Mucosa of descending colon (tissue), 3 donors: ENCODE measurements at places on chromosomes 12 and 14. TPM values are rescaled to one million over a fixed set of nuclear protein-coding genes. Genes with fewer than 3 reads are reported as not detected.

GRCh38 chr14:26286081-26286912, 311.5 kb downstream of the NOVA1 start:
- DNase-seq: no peak

GRCh38 chr12:77299910-77300669, 234.7 kb upstream of the E2F7 start:
- DNase-seq: no peak

DNA sequence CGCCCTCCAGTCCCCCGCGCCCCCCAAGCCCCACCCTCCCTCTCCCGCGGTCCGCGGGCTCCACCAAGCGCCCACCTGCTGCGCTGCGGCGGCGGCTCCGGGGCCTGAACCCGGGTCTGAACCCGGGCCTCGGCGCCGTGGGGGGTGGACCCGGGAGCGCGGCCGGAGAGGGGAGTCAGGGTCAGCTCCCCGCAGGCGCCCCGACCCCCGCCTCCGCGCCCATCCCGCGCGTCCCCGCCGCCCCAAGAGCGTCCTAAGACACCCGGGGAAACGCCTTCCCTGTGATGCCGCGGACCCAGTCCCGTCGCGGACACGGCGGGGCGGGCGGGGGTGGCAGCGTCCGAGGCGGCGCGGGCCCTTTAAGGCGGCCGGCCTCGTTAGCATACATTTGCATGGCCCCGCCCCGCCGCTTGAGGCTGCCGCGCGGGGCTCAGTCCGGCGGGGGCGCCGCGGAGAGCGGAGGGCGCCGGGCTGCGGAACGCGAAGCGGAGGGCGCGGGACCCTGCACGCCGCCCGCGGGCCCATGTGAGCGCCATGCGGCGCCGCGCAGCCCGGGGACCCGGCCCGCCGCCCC, at the start of gene MMP17:
Gene MMP17 (plus strand): TSS at position 433 of the 574 bp plus-strand sequence. CDS start 102 bp downstream, at position 535.
- no peak for DNase-seq

- DNase-seq: peak; percentile 52
Measured at GRCh38 chr14:75427126-75427481, 718 bp upstream of the JDP2 start.

DNA sequence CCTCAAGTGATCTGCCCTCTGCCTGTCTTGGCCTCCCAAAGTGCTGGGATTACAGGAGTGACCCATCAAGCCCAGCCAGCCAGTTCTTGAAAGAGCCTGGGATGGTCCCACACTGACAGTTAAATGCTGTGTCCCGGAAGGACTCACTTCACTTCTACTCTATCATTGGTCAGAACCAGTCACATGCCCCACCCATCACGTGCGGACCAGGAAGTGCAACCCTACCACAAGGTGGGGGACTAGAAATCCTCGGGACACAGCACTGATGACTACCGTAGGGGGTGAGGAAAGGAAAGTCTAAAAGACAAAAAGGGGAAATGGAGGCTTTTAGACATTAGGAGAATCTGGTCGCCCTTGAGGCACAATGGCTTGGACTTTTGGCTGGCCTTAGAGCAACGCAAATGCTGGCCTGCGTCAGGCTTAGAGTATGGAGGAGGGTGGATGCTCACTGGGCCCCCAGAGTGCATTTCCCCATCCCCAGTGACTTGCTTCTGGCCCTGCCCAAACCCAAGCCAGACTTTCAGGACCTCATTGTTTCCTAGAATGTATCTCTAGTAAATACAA, 207.7 kb downstream of the TTC8 start:
- DNase-seq: no peak

The GLIPR1 gene
- total RNA-seq: 3.8 TPM

- peak; percentile 53 for DNase-seq
Measured at GRCh38 chr14:69152181-69152901, 578 bp downstream of the DCAF5 start.

DNA sequence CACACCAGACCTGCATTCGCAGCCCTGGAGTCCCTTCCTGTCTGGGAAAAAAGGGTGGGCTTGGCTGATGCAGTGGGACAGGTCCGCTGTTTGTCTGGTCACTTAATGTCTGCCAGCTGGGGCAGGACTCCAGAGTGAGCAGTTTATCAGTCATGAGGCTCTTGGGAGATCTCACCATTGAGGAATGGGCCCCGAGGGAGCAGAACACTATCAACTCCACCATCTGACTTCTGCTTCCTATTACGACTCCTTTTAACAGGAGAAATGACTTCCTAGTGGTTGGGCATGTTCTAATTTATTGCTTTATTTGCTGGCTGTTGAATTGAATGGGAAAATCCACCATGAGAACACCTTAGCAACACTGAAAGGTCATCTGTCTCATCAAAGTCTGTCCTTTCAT, 182.5 kb upstream of the RASSF8 start:
- DNase-seq: no peak

DNA sequence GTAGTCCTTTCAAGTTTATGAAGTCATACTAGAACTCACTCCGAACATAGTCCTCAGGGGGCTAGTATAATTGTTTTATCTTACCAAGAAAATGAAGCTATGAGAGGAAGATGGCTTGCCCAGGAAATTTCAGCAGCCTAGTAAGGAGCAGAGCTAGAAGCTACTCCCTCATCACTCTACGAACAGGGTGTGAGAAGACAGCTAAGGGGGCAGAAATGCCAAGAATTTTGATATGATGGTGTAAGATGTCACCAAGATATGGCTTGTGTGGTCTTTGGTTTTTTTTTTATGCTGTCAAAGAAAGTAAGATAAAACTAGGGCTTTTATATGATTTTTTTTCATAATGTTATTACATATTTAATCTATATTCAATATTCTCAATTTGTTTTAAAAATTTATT, 47.6 kb downstream of the PRICKLE1 start:
- DNase-seq: no peak

The GPR135 gene
- 4.9 TPM for total RNA-seq

- no peak for DNase-seq
Measured at GRCh38 chr12:11202811-11203210, 16.1 kb upstream of the TAS2R42 start.

The GALNT16 gene
- total RNA-seq: 1.8 TPM

The RPL10L gene
- total RNA-seq: 6.7 TPM

The FOXG1 gene
- not detected for total RNA-seq
